ENCODE measurements at places on chromosomes 2 and 18. TPM values are rescaled to one million over a fixed set of nuclear protein-coding genes. Genes with fewer than 3 reads are reported as not detected.
A peak's percentile ranks its signal among the peaks of the same experiment; 100 is the strongest.

DNA sequence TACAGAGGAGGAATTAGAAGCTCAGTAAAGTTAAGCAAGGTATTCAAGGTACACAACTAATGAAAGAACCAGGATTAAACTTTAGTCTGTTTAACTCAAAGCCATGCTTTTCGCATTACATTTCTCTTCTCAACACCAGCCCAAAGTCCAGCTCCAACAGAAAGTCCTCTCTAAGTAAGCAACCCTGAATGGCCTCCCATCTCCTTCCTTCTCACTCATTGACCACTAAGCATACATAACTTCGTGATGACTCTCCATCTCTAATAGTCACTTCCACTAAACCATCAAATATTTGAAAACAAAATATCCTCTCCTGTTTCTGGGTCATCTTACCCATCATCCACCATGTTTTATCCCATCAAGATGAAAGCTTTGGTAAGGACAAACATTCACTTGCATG lies 219.8 kb downstream of the RAD51AP2 start:
- DNase-seq: no peak

DNA sequence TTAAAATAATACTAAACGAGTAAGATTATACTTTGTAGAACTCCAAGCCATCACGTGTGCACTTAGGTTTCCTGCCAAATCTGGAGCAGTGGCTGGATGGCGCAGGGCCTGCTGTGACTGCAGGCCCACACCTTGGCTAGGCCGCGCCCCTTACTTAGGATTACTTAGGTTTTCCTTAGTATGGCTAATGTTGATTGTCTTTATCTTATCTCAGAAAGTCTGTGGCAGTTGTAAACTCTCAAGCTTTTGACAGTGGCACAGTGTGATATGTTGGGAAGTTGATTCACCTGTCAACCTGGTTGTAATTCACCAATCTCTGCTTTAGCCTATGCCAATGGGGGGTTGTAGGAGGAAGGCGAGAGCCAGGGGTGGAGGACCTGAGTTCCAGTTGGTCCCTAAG lies 208.4 kb downstream of the ZNF407 start:
- DNase-seq: no peak

PSMA8 gene
- not detected for total RNA-seq

TMEM247 gene
- total RNA-seq: not detected

DNA sequence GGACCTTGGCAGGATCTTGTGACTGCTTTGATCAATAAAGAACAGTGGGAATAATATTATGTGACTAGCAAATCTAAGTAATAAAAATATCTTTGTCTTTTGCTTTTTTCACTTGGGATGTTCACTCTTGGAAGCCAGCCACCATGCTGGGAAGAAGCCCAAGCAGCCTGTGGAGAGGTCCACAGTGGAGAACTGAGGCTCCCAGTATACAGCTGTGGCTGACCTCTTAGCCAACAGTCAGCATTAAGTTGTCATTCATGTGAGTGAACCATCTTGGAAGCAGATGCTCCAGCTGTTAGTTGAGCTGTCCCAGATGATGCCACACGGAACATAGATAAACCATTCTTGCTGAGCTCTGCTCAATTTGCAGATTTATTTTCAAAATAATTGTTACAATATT lies 160.0 kb downstream of the OSR1 start:
- DNase-seq: no peak

GRCh38 chr2:195548198-195548940 lies 108.7 kb upstream of the SLC39A10 start:
- DNase-seq: no peak

- DNase-seq: no peak
Measured at GRCh38 chr2:200747668-200748618, 63.8 kb upstream of the BZW1 start.

DNA sequence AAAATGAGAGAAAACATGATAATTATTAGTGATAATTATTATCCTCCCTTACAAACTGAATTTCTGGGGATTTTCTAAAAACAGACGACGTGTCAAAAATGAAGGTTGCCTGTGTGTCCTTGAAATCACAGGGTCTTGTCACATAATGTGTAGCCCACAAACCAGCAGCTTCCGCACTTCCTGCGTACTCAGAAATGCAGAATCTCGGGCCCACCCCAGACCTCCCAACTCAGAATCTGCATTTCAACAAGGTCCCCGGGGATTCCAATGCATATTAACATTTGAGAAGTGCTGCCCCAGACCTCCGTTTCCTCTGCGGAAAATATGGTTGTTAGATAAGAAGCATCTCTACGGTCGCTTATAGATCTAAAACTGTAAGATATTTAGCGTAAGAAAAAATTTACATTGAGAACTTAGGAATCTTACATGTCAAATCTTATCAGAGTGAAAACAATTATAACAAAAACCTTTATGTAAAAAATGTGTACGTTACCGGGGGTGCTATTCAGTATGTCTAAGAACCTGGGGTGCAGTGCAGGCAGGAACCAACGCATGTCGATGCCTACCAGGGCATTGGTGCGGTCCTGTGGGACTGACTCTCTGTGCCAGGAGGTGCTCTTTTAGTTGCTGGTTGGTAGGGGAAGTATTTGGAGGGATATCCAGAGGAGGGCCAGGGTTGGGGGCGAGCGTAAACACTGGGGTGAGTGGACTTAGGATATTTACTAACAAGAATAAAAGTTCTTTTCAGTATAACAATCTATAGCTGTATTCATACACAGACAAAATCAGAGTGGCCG lies 15.2 kb downstream of the CDKL4 start:
- peak; percentile 27 for DNase-seq

GRCh38 chr18:25334588-25334987 lies 17.4 kb downstream of the ZNF521 start:
- DNase-seq: peak; percentile 21

ZNF512 gene
- 37.6 TPM for total RNA-seq

DNA sequence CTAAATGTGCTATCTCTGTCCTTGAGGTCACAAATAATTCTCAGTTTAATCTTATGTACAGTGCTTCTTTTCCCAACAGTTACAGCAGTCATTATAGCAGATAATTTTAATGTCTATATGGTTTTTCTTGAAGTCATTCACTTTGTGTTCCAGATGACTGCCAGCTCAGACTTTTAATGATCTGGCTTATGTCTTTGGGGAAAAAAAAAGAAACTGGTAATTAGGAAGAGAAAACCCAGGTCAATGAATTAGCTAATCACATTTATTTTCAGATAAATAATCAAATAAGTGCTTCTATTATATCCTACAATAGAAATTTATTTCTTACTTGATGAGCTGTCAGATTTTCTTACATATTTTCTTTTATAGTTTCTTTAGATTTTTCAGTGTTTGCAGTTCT lies 96.0 kb downstream of the COMMD1 start:
- DNase-seq: no peak

Data from H7 (cell line).